Thymus (tissue), 14 donors: ENCODE measurements at places on chromosomes 12 and 14. TPM values are rescaled to one million over a fixed set of nuclear protein-coding genes. Genes with fewer than 3 reads are reported as not detected.
A peak's percentile ranks its signal among the peaks of the same experiment; 100 is the strongest.

The MARCHF9 gene
- polyA plus RNA-seq = 54.9 TPM

The SRSF5 gene
- 589 TPM for polyA plus RNA-seq

The IL22 gene
- polyA plus RNA-seq = 1.1 TPM

The P2RX7 gene
- polyA plus RNA-seq = 2.3 TPM

GRCh38 chr12:2625289-2625612 is 169.5 kb upstream of the FKBP4 start:
- no peaks in the 10 kb centered on the region for H3K27me3 ChIP-seq
- H3K36me3 ChIP-seq = no peaks in the 10 kb centered on the region
- DNase-seq = no peak
- H3K4me1 ChIP-seq = peaks cover 5% of the 10 kb centered on the region

- DNase-seq = no peak
- H3K27ac ChIP-seq = no peak overlapping the region
- H3K4me1 ChIP-seq = no peaks in the 10 kb centered on the region
- peaks cover 48% of the 10 kb centered on the region for H3K36me3 ChIP-seq
- no peak overlapping the region for H3K4me3 ChIP-seq
Measured at GRCh38 chr14:99511421-99512109, 30.4 kb downstream of the CCNK start.

DNA sequence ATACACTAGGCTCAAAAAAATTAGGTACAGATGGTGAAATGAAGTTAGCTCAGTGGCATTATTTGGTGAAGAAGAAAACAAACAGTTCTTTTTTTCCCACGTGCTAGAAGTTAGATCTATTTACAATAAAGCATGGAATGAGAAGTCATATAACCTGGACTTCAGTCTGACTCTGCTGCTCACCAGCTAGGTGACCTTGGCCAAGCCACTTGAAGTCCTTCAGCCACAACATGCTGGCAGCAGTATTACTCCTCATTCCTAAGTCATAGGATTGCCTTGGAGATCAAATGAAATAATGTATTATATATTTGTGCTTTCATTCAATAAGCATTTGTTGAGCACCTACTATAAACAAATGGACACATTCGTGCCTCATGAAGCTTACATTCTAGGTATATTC is 45.2 kb downstream of the PTHLH start:
- no peaks in the 10 kb centered on the region for H3K4me1 ChIP-seq
- H3K36me3 ChIP-seq = no peaks in the 10 kb centered on the region
- DNase-seq = no peak
- no peaks in the 10 kb centered on the region for H3K27me3 ChIP-seq
- H3K27ac ChIP-seq = no peak overlapping the region

DNA sequence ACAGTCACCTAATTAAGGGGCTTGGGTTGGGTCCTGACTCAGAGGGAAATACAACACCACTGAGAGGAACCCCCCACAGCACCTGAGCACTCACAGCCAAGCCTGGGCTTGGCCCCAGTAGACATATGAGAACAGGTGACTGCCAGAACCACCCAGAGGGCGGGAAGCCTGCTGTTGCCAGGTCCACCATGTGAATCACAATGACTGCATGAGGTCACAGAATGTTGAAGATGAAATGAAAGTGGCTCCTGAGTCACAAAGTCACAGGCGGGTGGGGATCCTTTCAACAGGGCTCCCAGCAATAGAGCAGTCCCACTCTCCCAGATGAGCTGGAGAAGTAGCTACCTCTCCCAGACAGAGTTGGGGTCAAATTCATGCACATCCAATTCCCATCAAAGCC is at the start of gene LRRC74A:
TSS of gene LRRC74A (plus strand) at position 287 of the 400 bp plus-strand sequence. CDS start 290 bp downstream, outside the sequence.
- no peaks in the 10 kb centered on the region for H3K4me1 ChIP-seq
- DNase-seq = no peak
- H3K36me3 ChIP-seq = no peaks in the 10 kb centered on the region
- H3K27me3 ChIP-seq = peaks cover 3% of the 10 kb centered on the region

DNA sequence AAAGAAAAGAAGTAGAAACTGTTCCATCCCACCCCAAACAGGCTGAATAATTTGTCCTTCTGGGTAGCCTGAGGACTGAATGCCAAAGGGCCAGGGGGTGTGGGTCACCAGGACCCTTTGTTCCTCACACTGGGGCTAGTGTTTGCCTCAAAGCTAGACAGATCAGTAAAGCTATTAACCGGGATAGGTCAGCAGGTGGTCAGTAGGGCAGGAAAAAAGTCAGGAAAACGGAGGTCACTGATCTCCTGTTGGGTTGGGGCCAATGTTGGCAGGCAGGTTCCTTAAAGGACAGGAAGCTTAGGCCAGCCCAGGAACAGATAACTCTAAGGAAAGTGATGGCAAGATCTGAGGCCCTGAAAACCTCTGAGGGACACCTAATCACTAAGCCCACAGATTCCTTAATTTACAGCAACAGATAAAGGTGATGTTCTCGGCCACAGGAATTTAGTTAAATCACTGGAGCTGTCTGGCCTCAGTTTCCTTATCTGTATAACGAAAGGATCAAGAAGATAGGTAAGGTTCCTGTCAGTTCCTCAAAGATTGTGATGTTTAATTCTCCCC is 22.7 kb upstream of the TMPO start:
- no peak for DNase-seq
- peaks cover 5% of the 10 kb centered on the region for H3K4me1 ChIP-seq
- H3K27me3 ChIP-seq = no peaks in the 10 kb centered on the region
- H3K27ac ChIP-seq = no peak overlapping the region
- H3K4me3 ChIP-seq = no peak overlapping the region

GRCh38 chr12:131606218-131606901 is 104.5 kb upstream of the SFSWAP start:
- no peak overlapping the region for H3K27ac ChIP-seq
- DNase-seq = no peak
- H3K27me3 ChIP-seq = no peaks in the 10 kb centered on the region

DNA sequence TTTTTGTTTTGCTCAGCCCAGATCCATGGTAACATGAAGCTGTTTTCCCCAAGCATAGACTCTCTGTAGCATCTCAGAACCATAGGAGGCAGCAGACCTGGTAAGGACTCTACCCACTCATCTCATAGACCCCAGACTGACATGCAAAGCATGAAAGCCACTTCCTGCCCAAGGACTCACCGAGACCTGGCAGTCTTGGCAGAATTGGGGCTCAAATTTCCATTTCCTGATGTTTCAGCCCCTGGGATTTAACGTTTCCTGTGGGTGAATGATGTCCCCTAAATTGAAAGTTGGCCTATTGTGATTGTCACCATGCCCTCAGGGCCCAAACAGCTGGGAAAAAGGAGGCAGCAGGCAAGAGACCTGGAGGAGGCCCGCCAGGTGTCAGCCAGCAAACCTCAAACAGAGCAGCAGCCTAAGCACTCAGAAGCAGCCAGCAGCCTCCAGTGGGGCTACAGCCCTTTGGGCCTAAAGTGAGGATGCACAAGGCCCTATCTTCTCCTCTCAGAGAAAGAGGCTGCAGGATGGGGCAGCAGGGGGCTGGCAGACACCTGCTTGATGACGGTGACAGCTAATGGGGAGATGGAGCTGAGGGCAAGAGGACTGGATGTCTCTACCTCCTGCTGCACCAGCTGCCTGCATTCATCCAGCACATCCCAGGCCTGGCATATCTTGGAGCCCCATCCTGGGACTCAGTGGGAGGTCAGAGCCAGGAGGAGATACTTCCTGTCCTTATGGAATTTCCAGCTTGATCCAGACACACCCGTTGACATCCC is 8.5 kb downstream of the KRT85 start:
- H3K27me3 ChIP-seq = no peaks in the 10 kb centered on the region
- H3K4me3 ChIP-seq = no peak overlapping the region
- peaks cover 22% of the 10 kb centered on the region for H3K4me1 ChIP-seq
- peak overlapping the region; percentile 19 for H3K27ac ChIP-seq

- no peak overlapping the region for H3K27ac ChIP-seq
- DNase-seq = no peak
- H3K4me1 ChIP-seq = no peaks in the 10 kb centered on the region
- H3K27me3 ChIP-seq = no peaks in the 10 kb centered on the region
Measured at GRCh38 chr12:69595689-69596088, 10.4 kb downstream of the CCT2 start.
